Naive B cell (primary cell): ENCODE measurements at places on chromosomes 5 and 9. TPM values are rescaled to one million over a fixed set of nuclear protein-coding genes. Genes with fewer than 3 reads are reported as not detected.

DNA sequence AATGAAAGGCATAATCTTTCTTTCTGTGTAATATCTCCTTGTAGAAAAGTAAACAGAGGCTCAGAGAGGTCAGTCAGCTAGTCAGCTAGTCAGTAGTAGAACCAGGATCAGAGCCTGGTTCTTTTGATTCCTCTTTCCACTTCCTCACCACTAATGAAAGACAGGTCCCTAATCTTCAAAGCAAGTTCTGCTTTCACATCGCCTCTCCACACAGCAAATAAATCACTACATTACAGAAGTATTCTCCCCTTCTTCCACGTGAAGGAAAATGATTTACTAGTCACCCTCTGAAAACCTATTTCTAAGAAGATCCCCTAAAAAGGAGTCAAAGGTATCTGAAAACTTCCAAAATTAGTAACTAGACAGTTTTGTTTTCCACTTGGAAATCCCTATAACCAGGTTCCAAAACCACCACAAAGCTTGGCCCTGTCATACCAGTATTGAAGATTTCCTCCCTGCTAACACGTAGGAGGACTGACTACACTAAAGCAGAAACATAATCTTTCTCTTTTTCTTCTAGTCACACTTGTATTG, 140.5 kb upstream of the TARS1 start:
- peak; percentile 29 for DNase-seq
- H3K27ac ChIP-seq = peak overlapping the region; percentile 84
- H3K4me1 ChIP-seq = peaks cover 20% of the 10 kb centered on the region
- peak overlapping the region; percentile 64 for H3K4me3 ChIP-seq
- no peaks in the 10 kb centered on the region for H3K27me3 ChIP-seq

- peaks cover 11% of the 10 kb centered on the region for H3K4me1 ChIP-seq
Measured at GRCh38 chr5:175695161-175696126, 37.6 kb downstream of the HRH2 start.

Gene KCNT1
- polyA plus RNA-seq = not detected

DNA sequence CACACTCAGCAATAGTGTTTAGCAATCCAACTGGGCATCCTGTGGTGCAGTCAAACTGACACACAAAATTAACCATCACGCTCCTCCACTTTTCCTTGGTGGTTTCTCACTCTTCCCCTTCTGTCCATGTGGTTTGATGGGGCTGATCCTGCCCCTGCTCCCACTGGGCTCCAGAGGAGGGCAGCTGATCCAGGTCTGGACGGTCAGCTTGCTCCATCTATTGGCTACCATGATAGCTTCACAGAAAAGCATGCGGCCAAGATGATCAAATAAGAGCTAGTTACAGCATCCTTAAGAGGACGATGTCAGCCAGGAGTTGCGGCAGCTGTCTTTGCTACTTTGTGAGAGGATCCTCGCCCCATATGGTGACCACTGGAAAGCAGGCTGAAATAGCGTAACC, 29.6 kb upstream of the RANBP17 start:
- no peaks in the 10 kb centered on the region for H3K4me1 ChIP-seq
- no peaks in the 10 kb centered on the region for H3K36me3 ChIP-seq
- H3K4me3 ChIP-seq = no peak overlapping the region
- H3K27me3 ChIP-seq = no peaks in the 10 kb centered on the region

Gene MAMDC4
- not detected for polyA plus RNA-seq

Gene DOCK8
- 63.6 TPM for polyA plus RNA-seq

DNA sequence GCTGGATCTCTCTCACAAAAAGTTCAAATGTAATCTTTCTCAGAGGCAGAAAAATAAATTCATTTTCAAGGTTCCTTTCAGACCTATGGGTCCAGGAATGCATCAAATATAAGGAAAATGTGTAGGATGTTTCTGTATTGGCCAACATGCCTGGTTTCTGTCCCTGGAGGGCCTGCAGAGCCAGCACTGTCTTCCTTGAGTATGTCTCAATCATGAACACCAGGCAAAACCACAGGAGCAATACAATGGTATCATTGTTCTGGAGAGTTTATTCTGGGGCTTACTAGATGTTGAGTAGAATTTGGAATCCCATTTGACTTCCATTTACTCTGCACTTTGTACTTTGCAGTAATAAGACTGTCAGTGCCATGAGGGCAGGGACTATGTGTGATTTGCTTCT, 23.5 kb downstream of the INSYN2B start:
- H3K36me3 ChIP-seq = peaks cover 5% of the 10 kb centered on the region
- no peak overlapping the region for H3K27ac ChIP-seq
- no peak overlapping the region for H3K4me3 ChIP-seq
- no peak for DNase-seq
- no peaks in the 10 kb centered on the region for H3K27me3 ChIP-seq

DNA sequence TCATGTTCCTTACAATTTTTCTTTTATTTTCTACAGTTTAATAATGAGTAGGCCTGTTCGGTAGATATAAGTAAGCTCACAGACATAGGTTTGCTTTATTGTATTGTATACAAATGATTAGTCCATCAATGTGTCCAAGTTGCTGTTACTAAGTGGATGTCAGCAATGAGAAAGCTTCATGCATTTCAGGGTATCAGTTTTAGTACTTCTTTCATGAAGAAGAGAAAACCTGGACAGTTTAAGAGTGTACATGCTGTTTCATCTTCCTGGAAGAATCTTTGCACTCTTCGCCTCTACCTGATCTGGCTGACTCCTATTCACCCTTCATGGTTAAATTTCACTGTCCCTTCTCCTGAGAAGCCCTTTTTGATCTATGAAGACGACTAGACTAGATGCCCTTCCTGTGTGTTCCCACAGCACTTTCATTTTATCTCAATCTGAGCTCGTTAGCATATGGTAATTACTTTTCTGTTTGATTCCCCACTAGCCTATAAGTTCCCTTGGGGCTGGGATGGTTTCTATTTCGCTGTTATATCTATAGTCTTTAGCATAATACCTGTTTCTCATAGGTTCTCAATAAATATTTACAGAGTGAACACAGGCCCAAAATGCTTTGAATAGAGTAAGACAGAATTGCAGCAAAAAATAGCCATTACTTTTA, 70.7 kb downstream of the CETN3 start:
- peaks cover 25% of the 10 kb centered on the region for H3K27me3 ChIP-seq
- DNase-seq = no peak
- H3K27ac ChIP-seq = no peak overlapping the region
- H3K4me3 ChIP-seq = no peak overlapping the region

- H3K27me3 ChIP-seq = no peaks in the 10 kb centered on the region
- no peak overlapping the region for H3K27ac ChIP-seq
- H3K4me1 ChIP-seq = no peaks in the 10 kb centered on the region
Measured at GRCh38 chr5:162037431-162037830, 30.1 kb upstream of the GABRG2 start.

Gene SHISAL2B
- not detected for polyA plus RNA-seq

DNA sequence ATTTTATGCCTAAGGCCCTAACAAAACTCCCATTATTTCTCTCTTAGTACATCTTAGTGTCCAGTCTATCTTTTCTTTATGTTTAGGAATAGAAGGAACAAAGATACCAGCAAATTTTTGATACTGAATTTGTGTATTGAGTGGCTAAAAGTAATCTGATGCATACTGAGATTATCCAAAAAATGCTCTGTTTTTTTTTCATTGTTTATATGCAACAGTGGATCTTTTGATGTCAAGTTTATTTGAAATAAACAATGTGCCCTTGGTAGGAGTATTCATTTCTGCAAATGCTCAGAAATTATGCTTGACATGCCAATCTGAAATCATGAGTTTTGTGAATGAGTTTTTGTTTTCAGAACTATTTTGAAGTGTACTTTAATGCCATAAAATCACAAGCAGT, 58.7 kb downstream of the CCDC192 start:
- H3K4me1 ChIP-seq = no peaks in the 10 kb centered on the region
- no peak overlapping the region for H3K4me3 ChIP-seq
- H3K27ac ChIP-seq = no peak overlapping the region
- no peak for DNase-seq
- H3K27me3 ChIP-seq = peaks cover 5% of the 10 kb centered on the region

Gene OBP2B
- not detected for polyA plus RNA-seq

Gene SLC25A2
- not detected for polyA plus RNA-seq

GRCh38 chr5:9045946-9046345, 499.9 kb downstream of the SEMA5A start:
- no peak for DNase-seq
- no peaks in the 10 kb centered on the region for H3K27me3 ChIP-seq
- no peaks in the 10 kb centered on the region for H3K36me3 ChIP-seq
- H3K4me3 ChIP-seq = no peak overlapping the region

- peaks cover 12% of the 10 kb centered on the region for H3K4me1 ChIP-seq
- H3K27ac ChIP-seq = peak overlapping the region; percentile 34
- no peak overlapping the region for H3K4me3 ChIP-seq
- peaks cover 14% of the 10 kb centered on the region for H3K36me3 ChIP-seq
- H3K27me3 ChIP-seq = no peaks in the 10 kb centered on the region
Measured at GRCh38 chr5:80204808-80205614, 50.8 kb downstream of the SERINC5 start.

Gene CTNND2
- polyA plus RNA-seq = not detected

GRCh38 chr5:118862596-118862995, 125.8 kb downstream of the DTWD2 start:
- no peak for DNase-seq
- no peaks in the 10 kb centered on the region for H3K4me1 ChIP-seq
- no peaks in the 10 kb centered on the region for H3K27me3 ChIP-seq
- H3K36me3 ChIP-seq = peaks cover 13% of the 10 kb centered on the region

- H3K36me3 ChIP-seq = no peaks in the 10 kb centered on the region
- no peak overlapping the region for H3K4me3 ChIP-seq
- no peak for DNase-seq
- H3K4me1 ChIP-seq = no peaks in the 10 kb centered on the region
Measured at GRCh38 chr9:19630760-19631159, 158.1 kb downstream of the SLC24A2 start.

Gene IFNB1
- polyA plus RNA-seq = not detected

DNA sequence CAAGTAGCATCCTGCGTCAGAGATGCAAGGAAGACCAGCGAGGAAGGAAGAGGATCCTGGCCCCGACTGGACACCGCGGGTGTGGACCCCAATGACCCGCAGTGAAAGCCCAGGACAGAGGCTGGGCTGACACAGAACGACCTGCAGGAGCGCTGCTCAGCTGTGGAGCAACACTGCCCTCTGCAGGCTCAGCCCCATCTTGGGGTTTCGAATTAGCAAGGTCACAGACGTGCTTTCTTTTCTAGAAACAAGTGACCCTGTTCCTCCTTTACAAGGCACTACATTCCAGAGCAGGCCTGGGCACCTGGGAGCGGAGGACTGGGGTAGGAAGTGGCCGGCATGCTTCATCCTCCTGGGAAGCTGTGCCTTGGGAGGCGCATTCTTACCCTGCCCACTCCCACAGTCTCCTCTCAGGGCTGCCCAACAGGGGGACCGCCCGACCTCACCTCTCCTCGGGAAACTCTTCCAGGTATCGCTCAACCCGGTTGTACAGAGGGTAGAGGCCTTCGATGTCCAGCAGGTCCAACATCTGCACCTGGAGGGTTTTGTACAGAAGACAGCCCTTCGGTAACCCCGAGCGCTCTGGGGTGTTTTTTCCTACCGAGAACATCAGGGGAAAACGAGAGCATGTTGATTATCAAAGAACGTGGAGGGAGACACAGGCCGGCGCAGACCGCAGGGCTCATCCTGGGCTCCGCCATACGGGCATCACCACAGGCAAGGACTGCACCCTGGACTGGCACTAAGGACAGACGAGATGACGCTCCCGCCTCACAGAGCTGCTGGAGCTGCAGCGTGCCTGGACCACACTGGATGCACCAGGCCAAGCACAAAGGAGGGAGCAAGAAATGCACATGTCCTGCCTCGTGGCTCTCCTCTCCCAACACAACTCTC, 35.0 kb downstream of the IPPK start:
- H3K4me3 ChIP-seq = no peak overlapping the region
- peak; percentile 40 for DNase-seq
- no peaks in the 10 kb centered on the region for H3K27me3 ChIP-seq
- peaks cover 25% of the 10 kb centered on the region for H3K36me3 ChIP-seq
- H3K27ac ChIP-seq = no peak overlapping the region

Gene TUSC1
- 1.8 TPM for polyA plus RNA-seq

DNA sequence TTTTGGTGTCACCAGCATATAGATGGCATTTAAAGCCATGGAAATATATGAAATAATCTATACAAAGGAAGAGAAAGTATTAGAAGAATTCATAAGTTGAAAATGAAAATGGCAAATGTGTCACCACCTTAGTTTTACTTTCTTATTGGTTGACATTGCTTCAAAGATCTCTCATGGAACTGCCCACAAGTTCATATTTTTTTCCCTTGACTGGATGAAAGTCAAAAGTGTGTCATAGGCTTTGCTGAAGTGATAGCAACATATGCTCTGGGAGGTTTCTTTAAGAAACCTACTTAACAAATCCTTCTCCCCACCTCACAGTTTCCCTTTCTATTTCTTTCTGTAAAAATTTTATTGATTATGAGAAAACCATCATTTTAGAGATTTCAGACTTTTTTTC, 127.2 kb downstream of the VPS13A start:
- DNase-seq = no peak
- no peaks in the 10 kb centered on the region for H3K4me1 ChIP-seq
- H3K27me3 ChIP-seq = no peaks in the 10 kb centered on the region

Gene IFNA21
- polyA plus RNA-seq = not detected

DNA sequence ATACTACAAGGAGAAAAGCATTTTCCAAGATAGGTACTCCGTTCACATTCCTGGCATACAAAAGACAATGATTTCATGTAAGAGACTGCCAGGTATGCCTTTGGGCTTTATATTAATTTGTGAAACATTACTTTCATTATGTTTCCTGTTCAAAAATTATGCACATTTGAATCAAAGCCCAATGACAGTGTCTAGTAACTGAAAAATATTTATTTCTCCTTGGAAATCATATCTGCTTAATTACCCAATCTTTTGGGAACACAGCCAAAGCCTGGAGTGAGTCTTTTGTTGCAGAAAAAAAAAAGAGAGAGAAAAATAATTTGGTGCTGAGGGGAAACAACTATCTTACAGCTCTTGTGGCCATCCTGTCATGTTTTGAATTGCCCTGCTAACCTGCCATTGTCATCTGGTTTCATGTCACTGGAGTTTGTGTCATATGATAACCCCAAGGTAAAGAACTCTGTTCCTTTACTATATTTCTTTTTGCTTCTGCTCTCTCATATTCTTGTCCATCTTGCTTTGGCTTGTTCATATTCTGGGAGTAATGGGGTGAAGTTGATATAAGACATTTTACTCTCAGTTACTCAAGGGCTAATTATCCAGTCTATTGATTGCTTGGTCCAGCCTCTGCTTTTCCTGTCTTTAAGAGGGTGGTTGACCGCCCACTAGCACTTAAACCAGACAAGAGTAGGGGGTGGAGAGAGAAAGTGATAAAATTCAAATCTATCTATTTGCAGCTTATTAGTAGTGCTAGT, 238.3 kb upstream of the NUDT12 start:
- DNase-seq = no peak
- no peak overlapping the region for H3K27ac ChIP-seq
- no peaks in the 10 kb centered on the region for H3K27me3 ChIP-seq
- no peak overlapping the region for H3K4me3 ChIP-seq
